ENCODE measurements at places on chromosomes 2 and 18.

DNA sequence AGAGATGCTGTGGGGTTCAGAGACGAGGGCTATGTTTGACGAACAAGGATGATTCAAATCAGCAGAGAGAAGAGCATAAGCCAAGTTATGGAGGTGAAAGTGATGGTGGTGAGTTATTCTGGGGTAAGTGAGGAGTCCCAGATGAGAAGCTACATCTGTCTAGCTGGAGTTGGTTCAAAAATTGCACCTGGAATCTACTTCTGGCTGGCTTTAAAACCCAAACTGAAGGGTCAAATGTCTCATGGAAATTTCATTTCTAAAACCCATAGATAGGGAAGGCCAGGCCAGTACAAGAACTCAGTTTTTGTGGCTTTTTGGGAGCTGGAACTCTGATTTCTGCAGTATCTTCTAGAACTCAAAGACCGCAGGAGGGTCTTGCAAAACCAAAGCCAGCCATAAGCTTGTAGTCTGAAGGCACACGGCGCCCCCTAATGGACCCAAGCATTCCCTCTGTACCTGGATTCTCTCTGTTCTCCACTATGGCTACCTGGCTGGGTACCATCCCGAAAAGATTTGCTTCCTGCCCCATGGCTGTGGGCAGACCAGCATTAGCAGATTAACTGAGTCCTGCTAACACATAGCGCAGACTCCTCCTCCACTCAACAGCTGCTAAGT is 229.1 kb upstream of the SLC14A2 start:
- DNase-seq = no peak

- no peak for DNase-seq
These were observed 50.7 kb downstream of the MYO7B start for GRCh38 chr2:127586136-127586535.

GRCh38 chr2:109402980-109403840 is 210.6 kb downstream of the SEPTIN10 start:
- no peak for DNase-seq

DNA sequence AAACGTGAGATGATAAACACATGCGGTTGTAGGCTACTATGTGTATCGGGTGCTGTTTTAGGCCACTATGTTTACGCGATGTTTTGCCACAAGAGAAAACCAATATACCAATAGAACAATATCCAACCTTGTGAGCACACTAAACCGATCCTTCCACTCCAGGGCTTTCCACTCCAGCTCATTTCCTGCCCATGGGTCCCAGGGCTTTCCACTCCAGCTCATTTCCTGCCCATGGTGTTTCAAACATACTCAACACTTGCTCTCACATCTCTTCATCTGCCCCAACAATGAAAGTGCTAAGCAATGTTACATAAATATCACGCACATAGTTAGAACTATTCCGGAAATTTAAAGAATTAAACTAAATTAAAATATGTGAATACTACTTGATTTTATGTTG is 80.0 kb downstream of the EPB41L3 start:
- DNase-seq = no peak

DNA sequence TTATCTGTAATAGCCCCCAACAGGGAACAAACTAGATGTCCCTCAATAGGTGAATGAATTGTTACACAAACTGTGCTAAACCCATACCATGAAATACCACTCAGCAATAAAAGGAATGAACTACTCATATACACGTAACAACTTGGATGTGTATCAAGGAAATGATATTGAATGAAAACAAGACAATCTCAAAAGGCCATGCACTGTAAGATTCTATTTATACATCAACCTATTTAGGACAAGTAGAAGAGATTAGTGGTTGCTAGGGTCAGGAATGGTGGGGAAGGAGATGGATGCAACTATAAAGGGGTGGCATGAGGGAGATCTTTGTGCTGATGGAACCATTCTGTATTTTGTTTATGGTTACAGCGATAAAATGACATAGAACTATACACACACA is 47.1 kb downstream of the KANSL3 start:
- no peak for DNase-seq

DNA sequence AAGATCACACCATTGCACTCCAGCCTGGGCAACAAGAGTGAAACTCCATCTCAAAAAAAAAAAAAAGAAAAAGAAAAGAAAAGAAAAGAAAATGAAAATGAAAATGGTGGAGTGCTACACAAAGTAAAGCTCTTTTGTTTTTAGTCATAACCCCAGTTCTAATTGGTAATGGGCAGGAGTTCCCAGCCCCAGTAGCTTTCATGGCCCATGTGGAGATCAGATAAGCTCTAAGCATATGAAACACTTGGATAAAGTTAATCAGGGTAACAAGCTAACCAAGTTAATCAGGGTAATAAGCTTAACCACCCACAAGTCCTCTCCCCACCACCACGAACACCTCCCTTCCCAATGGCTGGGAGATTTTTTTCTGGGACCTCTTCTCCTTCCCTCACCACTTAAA is 240.8 kb downstream of the BCL11A start:
- DNase-seq = peak; percentile 37

- DNase-seq = peak; percentile 54
These were observed 146.1 kb downstream of the HAUS1 start for GRCh38 chr18:46250084-46250811.

DNA sequence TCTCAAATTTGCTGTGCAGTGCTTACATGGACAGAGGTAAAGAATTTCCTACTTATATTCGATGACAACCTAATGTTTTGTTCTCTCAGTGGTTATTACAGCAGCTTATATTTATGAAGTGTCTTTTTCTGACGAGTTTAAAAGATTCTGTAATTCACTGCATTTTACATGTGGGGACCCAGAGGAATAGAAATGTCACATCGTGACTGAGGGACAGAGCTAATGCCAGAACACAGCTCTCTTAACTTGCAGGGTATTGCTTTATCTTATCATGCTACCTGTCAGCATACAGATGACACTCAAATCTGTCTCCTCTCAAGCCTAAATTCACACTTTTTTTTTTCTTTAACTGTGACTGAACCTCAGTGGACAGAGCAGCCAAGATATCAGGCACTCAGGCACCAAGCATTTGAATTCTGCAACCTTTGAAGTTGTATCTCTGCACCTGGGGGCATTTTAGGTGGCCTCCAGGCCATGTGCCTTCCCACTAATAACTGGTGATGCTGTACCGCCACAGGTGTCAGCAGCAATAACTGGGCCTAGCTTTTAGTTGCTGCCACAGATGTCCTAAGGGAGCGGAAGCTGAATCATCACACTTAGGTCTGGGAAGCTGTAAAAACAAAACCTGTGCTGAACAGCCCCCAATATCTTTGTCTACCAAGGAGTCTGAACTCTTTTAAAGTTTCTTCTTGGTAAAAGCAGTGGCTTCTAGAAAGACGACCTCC is 315.8 kb upstream of the NRP2 start:
- no peak for DNase-seq

- DNase-seq = no peak
These were observed 50.0 kb downstream of the RBBP8 start for GRCh38 chr18:22983175-22983574.

GRCh38 chr2:61177727-61178549 is 15.9 kb downstream of the C2orf74 start:
- peak; percentile 8 for DNase-seq

GRCh38 chr2:238730001-238730669 is 117.8 kb upstream of the TWIST2 start:
- DNase-seq = no peak

GRCh38 chr18:8051453-8051852 is 484.3 kb downstream of the PTPRM start:
- no peak for DNase-seq

DNA sequence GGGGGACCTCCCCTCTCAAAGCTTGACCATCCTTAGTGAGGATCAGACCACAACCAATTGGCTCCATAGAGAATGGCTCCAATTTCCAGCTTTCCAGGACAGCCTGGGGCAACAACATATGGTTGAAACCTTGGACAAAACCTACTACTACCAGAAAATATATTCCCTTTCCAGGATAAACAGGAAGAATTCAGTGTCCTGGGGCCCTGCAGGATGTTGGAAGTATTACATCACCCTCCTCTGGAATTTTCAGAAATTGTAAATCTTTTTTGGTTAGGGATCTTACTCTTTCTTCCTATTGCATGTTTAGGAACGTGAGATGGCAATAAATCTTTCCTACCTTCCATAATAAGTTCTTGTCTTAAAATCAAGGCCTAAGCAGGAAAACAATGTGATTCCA is 158.9 kb upstream of the MEIS1 start:
- no peak for DNase-seq

- DNase-seq = no peak
These were observed 9.7 kb upstream of the RMC1 start for GRCh38 chr18:23493654-23494053.

DNA sequence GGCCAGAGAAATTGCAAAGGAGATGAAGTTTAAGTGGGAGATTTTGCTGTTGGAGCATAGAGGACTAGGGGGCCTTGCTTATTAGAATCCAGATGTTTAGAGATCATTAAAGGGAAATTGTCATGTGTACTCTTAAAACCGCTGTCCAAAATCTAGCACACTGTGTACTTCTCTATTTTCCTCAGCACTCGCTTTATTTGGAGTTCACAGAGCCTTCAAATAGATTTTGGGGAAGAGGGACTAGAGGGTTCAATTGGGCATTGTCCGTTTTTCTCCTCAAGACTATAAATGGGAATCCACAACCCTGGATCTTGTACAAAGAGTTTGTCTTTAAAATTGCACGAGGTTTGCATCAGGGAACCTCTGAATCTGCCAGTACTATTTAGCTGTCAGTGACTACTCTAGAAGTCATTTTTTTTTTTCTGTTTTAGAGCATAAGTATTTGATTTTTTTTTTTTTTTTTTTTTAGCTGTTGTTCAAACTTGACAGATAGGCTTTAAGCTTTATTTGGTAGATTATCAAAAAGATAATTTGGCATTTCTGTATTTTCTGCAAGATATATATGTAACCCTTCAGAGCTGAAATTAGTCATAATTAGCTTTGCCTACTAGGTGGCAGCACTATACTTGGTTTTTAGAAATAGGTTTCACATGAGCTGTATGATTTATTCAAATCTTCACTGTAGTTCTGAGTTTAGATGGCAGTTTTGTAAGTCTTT is 14.2 kb downstream of the PMS1 start:
- no peak for DNase-seq

DNA sequence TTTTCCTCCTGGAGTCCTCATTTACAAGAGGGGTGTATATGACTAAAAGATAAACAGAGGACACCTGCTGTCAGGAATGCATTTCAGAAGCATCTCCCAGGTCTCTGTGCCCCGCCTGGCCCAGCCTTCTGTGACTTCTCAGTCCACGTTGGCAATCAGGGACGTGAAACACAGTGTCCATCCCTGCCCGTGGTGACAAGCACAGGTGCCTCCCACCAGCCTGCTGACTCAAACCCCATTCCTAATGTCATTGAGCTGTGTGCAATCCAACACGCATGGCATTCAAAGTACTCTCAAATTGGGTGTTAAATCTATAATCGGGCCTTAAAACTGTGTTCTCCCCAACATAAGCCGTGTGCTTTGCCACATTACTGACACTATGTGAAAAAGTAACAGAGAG is 343.2 kb downstream of the EIPR1 start:
- no peak for DNase-seq

DNA sequence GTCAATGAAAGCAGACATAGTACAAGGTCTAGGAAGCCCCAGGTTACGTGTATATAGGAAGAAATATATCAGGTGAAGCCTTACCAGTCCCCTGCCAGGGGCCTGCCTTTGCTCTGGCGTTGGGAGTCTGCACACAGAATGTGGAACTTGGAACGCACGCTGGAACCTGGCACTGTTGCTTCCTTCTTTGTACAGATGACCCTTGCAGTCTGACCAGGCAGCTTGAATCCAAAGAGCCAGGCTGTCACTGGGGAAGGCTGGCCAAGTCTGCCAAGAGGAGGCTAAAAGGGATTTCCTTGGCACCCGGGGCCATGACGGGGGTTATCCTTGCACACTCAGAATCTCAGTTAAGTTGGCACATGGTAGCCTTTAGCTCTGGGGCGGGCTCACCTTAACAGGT is 39.5 kb downstream of the TMEM247 start:
- DNase-seq = no peak

- DNase-seq = no peak
These were observed 716.1 kb downstream of the DCC start for GRCh38 chr18:53056064-53056463.

- DNase-seq = no peak
These were observed 79.2 kb upstream of the ST8SIA3 start for GRCh38 chr18:57273194-57273593.

DNA sequence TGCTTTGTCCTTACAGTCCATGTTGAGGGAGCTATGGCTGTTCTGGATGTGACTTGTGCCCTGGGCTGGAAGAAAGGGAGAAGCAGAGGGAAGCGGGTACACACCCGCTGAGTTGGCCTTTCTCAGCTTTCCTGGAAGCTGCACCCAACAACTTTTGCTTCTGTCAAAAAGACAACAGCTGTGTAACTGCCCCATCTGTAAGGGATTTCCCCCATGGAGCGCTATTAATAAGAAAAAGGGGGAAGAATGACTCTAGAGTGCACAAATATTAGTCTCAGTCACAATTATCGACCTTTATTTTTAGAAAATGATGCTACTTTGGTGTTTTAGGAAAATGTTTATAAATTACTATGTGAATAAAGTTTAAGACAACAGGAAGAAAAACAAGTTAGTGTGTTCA is 368.3 kb downstream of the RAD51AP2 start:
- DNase-seq = no peak

DNA sequence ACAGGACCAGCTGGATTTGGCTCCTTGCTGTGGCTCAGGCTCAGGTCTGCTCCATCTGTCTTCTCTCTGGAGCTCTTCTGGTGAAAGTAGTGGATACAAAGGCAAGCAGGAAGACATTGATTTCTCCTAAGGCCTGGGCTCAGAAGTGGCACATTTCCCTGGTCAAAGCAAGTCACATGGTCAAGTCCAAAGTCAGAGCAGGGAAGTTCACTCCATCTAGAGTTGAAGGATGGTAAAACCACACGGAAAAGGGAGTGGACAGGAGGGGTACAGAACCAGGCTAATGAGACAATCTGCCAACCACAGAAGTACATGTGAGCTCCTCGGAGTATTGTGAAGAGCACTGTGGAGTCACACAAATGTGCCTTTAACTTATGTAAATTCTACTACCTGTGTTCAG is 66.1 kb downstream of the MARCO start:
- DNase-seq = no peak

DNA sequence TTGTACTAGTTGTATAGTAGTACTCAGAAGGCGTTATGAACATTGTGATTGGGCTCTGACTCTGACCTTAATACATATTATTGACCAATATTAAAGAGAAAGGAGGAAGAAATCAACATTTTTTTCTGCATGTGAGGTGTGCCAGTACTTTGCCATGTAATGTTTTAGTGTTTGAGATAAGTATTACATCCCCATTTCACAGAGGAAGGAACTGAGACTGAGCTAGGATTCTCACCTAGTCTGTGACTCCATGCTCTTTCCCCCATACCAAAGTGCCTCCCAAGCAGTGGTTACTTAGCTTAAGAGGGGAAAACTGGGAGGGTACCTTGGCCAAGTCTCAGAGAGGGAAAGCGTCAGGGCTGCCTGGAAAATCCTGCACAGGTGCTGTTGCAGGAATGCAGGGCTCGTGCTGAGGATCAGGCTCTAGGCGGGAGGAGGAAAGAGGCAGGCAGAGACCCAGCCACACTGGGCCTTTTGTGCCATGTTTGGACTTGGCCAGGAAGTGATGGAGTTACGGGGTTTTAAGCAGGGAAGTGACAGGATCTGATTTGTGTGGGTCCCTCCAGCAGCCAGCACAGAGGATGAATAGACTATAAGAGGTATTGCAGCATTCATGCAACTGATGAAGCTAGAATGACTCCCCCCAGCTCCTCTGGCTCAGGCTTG is 1.7 kb downstream of the PNKD start:
- no peak for DNase-seq
